ENCODE measurements at places on chromosomes 12 and 14. TPM values are rescaled to one million over a fixed set of nuclear protein-coding genes. Genes with fewer than 3 reads are reported as not detected.

The PLEKHD1 gene
- total RNA-seq = 0.05 TPM

The LBHD2 gene
- total RNA-seq = not detected

The SLC22A17 gene
- total RNA-seq = 1.7 TPM

The HOXC9 gene
- not detected for total RNA-seq

The GPRC5D gene
- total RNA-seq = not detected

The SSPN gene
- total RNA-seq = not detected

The FSCB gene
- not detected for total RNA-seq

The PITPNM2 gene
- total RNA-seq = 8.6 TPM

The KLRC4 gene
- total RNA-seq = 33.7 TPM

The KRT71 gene
- total RNA-seq = not detected

The TAS2R8 gene
- not detected for total RNA-seq

The TTC5 gene
- 24.4 TPM for total RNA-seq

The AKAP5 gene
- 8.8 TPM for total RNA-seq

The SOX5 gene
- total RNA-seq = not detected

The TMEM30B gene
- 1.3 TPM for total RNA-seq

The AP1G2 gene
- total RNA-seq = 222 TPM

The TPH2 gene
- total RNA-seq = not detected

The EIF2S3B gene
- 0.87 TPM for total RNA-seq

The LAG3 gene
- total RNA-seq = 420 TPM

The A2ML1 gene
- not detected for total RNA-seq

The RAB35 gene
- 63.7 TPM for total RNA-seq

The ZDHHC22 gene
- not detected for total RNA-seq

The SIX4 gene
- 3.9 TPM for total RNA-seq
